Stimulated activated CD4-positive, alpha-beta T cell treated with anti-CD3 and anti-CD28 coated beads, Interleukin-4, amount 100 ng/mL, for 48 hours (primary cell): ENCODE measurements at places on chromosomes 11 and 22.

- DNase-seq: no peak
Observed at GRCh38 chr11:118635237-118635591, 27.8 kb downstream of the PHLDB1 start.

- DNase-seq: no peak
Observed at GRCh38 chr11:15830741-15831428, 525.5 kb downstream of the SOX6 start.

GRCh38 chr11:93099806-93100205 lies 98.0 kb downstream of the SLC36A4 start:
- DNase-seq: no peak

GRCh38 chr11:103661185-103661584 lies 375.3 kb upstream of the DDI1 start:
- no peak for DNase-seq

- DNase-seq: peak; percentile 36
Observed at GRCh38 chr22:24155627-24156140, 25.6 kb upstream of the SUSD2 start.

GRCh38 chr11:126963603-126964363 lies 36.8 kb downstream of the KIRREL3 start:
- no peak for DNase-seq

DNA sequence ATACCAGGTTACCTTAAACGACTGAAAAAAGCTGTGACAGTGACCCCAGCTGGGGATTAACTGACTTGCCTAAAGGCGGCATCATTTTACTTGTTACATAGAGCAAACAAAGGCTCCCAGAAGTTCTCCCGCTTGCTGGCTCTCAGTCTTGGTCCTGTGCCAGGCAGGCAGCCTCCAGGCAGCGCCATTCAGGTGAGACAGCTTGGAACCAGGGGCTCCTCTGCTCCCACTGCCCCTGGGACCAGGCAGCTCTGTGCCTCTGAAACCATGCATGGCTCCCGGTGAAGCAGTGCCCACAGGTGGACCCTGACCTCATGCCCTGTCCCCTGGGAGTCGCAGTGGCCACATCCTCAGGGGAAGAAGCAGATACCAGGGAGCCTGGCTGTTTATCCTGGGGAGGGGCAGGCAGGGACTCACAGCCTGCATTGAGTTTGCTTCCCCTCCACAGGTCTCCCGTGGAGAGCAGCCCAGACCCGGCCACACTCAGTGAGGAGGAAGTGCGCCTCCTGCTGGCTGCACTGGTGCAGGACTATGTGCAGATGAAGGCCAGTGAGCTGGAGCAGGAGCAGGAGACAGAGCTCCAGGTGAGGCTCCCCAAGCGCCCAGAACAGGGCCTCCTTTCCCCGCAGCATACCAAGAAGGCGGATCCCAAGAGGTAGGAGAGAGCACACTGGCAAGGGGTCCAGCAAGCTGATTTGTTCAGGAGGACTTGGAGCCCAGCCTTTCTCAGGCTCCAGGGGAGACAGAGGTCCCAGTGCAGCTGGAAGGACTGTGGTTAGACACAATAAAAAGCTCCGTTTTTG lies 15.6 kb upstream of the CYP2R1 start:
- peak; percentile 91 for DNase-seq

DNA sequence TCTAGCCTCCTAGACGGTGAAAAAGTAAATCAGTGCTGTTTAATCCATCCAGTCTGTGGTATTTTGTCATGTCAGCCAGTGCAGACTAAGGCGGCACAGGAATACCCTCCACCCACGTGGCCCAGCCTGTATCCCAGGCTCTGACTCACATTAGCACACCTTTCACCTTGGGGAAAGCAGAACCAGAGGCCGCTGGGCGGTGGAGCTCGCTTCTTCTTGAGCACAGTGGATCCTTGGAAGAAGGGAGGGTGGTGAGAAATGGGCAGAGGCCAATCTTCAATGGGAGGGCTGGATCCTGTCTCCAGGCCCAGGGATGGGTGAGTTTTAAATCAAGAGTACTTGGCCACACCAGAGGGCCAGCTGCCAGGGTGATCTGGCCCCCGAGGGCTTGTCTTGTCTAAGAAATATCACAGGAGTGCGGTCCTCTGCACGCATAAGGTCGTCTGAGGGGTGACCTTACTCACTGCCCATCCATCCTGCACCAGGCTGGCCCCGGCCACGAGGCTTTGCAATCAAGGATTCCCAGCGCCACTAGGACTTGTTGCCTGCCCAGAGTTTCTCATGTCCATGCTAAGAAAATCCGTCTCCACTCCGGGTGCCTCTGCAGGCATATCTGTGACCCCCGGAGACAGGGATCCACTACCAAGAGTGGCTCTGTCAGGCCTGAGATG lies 658.5 kb downstream of the BRD1 start:
- no peak for DNase-seq

DNA sequence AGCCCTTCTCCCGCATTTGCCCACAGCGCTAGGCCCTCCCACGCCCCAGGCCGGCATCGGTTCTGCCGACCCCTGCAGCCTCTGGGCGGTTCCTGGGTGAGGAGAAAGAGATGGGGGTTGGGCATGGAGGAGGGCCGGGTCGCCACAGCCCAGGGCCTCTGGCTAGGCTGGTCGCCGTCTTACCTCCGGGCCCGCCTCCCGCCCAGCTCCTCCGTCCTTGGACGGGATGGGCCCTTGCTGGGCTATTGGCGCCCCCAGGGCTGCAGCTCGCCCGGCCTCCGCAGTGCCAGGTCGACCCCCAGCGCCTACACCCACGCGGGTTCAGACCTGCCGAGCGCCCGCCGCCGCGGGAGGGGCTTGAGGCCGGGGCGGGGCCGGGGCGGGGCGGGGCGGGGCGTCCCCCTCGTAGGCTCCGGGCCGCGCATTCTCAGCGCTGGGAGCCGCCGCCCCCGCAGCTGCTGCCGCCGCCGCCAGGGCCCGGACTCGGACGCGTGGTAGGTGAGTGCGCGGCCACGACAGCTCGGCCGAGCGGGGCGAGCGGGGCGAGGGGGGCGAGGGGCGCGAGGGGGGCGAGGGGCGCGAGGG lies at the start of gene CD151:
TSS of gene CD151 (plus strand) at position 424 of the 585 bp plus-strand sequence. CDS start 3,118 bp downstream, outside the sequence.
- no peak for DNase-seq

GRCh38 chr22:22342697-22343580 lies 98.4 kb downstream of the VPREB1 start:
- DNase-seq: peak; percentile 55

DNA sequence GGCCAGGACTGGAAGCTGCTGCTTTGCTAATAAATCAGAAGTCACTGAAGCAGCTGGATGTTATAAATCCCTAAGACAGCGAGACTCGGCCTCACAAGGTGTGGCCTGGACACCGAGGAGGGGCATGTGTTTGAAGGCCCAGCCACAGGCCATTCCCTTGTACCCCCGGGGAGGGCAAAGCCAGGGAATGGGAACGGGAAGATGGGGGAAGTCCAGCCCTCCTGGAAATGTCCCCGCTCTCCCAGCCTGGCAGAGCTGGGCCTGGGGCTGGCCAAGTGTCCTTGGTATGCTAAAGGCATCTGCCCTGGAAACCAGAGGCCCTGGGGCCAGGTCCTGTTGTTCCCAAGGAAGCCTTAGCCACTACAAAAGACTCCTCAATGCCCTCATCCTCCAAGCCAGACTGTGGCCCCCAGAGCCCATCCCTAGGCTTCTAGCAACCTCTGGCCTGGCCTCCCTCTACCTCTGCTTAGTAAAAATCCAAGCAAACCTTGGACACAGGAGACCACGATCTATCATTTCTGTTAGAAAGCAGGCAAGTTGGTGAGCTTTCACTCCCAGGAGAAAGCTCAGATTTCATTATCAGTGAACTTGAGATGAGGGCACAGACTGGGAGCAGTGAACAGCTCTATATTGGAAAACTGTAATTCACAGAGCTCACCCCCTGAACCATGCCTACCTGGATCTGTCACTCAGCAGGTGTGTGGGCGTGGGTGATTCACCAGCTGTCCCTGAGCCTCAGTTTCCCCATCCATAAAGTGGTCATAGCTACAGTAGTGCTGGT lies 11.0 kb downstream of the CHST1 start:
- no peak for DNase-seq

DNA sequence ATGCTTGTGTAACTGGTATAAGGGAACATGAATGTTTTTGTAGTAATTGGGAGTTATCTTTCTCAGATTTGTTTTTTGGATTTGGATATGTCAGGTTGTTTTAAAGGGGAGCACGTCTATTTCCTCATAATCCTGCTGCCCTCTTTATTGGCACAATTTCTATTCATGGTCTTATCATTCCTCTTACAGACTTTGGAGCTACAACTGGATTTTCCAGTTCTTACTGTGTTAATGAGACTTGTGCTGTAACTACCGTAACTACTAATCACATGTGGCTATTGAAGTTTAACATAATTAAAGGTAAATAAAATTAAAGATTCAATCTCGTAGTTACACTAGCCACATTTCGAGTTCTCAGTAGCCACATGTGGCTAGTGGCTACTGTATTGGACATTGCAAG lies 1.9 kb downstream of the FDX1 start:
- DNase-seq: no peak

GRCh38 chr11:73215191-73216134 lies 2.6 kb upstream of the P2RY2 start:
- no peak for DNase-seq

DNA sequence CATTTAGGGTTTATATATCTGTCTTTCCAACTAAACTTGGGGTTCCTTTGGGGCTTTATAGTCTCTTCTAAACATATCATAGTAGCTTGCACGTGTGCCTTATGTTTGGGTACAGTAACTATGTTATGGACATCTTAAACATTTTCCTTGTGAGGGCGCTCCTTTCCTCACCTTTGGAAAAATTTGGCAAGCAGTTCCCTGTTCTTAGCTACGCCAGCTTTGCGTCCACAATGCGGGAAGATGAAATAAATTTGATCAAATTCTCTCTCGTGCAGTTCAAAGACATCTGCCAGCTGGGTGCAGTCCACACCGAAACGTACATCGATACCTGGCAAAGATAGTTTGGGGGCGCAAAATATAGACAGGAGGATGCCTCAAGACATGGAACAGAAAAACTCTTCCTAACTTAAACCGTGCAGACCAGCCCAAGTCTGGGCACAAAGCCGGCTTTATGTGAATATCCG lies 548 bp downstream of the FDXACB1 start:
- DNase-seq: no peak

DNA sequence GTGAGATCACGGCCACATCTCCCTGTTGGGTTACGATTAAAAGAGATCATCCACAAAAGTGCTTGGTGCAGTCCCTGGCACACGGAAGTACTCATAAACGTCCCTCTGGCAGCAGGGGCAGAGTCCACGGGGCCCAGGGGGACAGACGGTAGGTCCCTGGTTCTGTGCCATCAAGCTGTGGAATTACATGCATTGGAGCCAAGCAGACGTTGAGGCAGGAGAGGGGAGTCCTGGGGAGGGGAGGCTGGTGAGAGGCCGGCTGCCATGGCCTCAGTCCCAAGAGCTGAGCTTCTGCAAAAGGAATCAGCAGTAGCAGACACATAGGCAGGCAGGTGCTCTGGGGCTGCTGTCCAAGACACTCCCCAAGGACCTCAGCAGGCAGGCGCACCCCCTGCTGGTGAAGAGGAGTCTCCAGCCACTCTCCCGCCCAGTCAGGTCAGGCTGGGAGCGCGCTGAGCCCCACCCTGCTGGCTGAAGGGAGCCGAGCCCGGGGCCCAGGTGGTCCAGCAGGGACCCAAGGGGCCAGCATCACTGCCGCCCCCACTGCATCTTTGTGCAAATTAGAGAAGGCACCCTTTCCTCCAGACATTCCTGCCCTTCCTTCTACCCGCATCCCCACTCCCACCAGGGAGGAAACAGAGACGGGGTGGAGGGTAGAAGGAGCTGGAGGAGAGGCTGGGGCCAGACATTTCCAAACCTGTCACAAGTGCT lies 7.6 kb upstream of the KCTD17 start:
- DNase-seq: peak; percentile 57

- DNase-seq: peak; percentile 44
Observed at GRCh38 chr22:24592851-24593558, at the start of gene LRRC75B. TSS of gene LRRC75B (minus strand) at chr22:24593073. CDS start at chr22:24593039, 34 bp downstream.

DNA sequence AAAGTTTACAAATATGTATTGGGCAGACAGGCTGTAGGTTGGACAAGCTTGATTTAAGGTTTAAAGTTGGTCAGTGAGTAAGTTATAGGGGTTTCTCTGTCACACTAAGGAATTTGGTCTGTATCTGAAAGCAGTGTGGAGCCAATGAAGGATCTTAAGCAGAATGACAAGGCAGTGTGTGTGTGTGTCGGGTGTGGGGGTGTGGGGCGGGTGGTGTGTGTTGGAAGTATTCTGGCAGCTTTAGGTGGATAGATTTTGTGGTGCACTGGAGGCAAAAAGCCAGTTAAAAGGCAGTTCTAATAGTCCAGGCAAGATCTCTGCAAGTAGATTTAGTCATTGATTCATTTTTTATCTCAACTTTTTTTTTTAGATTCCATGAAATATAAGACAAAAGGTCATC lies 1006.8 kb upstream of the CCDC90B start:
- DNase-seq: no peak

DNA sequence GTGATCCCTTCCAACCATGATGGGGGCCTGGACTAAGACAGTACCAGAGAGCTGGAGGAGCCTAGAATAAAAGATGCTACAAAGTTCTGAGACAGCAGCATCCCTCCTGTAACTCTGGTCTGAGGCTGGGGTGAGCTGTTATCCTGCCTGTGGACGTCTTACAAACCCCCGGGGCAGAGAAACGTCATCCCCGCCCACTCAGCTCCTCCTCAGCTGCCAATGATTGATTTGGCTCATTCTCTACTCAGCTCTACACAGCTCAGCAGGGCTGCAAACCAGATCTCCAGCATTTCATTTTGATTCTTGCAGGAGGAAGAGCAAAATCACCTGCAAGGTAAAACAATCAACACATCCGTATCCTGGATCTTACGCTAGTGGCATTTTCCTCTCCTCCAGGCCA lies 55.5 kb downstream of the CSNK2A3 start:
- DNase-seq: no peak

- no peak for DNase-seq
Observed at GRCh38 chr22:45996241-45997076, 19.5 kb upstream of the WNT7B start.

- DNase-seq: no peak
Observed at GRCh38 chr11:11608783-11609232, 13.0 kb downstream of the GALNT18 start.

DNA sequence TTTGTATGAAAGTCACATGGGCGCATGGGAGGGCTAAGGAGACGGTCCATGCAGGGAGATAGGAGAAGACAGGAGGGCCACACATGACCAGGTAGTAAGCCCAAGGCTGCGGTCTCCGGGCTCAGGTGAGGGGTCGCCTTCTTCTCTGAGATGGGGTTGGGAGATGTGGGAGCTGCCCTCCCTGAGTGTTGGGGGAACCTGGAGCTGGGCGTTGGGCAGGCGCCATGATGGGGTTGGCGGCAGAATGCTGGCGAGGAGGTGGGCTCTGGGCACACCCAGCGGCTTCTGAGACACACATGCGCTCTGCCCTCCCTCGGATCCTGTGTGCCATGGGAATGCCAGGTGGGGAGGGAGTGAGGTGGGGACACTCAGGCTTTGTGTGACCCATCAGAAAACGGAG lies 254.8 kb downstream of the TBC1D22A start:
- DNase-seq: no peak
